Foreskin keratinocyte (primary cell): ENCODE measurements at places on chromosomes 4 and X. TPM values are rescaled to one million over a fixed set of nuclear protein-coding genes. Genes with fewer than 3 reads are reported as not detected.

GRCh38 chr4:182179105-182179504, 64.1 kb upstream of the TENM3 start:
- no peak for DNase-seq

DNA sequence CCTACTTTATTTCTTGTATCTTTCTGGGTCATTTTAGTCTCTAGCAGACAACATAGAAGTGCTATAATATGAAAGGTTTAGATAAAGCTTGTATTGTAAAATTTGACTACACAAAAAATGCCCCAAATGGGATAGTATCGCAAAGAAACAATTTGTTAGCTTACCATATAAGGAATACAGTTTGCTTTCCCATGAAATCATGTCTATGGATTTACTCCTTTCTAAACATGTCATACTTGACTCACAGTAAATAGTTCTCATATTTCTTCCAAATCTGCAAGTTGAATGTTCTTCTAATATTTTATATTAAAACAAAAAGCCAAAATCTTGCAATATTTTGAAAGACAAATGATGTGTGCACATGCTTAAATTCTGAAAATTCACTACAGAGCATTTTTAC, 103.9 kb downstream of the PPA2 start:
- no peak for DNase-seq

- no peak for DNase-seq
These were observed 68.9 kb upstream of the BMP2K start for GRCh38 chr4:78707268-78707667.

- DNase-seq: no peak
These were observed 193.6 kb upstream of the HTR2C start for GRCh38 chrX:114390251-114390796.

Gene YIPF7
- not detected in 2 replicates for total RNA-seq

Gene TCEAL1
- total RNA-seq: 12.6 and 13.4 TPM in 2 replicates

Gene NAP1L5
- total RNA-seq: 0.88 and 1.3 TPM in 2 replicates

Gene TCEAL6
- total RNA-seq: not detected in 2 replicates

Gene CXCL5
- total RNA-seq: 0.85 and 1.7 TPM in 2 replicates
